ENCODE measurements at places on chromosomes 7 and 10.

DNA sequence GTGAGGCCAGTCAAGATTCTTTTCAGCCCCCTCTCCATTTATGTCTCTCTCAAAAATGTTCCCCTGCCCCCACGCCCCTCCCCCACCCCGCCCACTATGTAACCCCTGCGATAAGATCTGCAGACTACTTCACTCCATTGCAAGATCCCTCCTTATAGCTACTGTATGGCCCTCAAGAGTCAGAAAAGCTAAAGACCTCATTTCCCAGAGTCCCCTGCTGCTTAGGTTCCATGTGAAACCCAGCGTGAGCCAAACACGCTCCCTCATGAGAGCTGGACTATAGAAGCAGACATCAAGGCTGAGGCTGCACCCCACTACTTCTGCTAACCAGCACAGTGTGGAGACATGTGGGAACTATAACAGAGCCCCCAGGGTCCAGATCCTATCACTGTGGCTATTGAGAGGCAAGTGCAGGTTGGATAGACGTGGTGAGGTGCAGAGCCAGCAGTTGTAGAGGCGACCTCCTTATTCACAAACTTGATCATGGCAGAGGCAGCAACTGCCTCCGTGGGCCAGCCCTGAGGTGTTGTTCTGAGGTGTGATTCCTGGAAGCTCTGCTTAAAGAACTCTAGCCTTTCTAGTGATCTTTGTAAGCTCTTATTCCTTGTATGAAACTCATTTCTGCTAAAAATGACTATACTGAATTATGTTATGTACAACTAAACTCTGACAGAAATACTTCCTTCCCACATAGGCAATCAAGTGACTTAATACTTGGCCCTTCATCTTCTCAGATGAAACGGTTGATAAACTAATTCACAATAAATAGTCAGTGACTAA is 117.0 kb upstream of the ARID5B start:
- no peak for DNase-seq

DNA sequence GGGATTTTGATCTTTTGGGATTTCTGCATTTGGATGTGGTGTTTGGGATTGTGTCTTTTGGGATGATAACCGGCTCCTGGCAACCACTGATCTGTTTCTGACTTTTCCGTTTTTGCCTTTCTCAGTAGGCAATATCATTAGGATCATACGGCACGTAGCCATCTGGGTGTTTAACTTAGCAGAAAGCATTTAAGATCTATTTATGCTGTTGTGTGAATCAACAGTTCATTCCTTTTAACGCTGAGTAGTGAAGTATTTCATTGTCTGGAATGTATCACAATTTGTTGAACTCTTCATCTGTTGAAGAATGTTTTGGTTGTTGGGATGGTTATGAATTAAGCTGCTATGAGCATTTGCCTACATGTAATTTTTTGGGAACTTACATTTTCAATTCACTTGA is 459.6 kb downstream of the SDK1 start:
- no peak for DNase-seq

GRCh38 chr7:121372376-121373010 is 23.6 kb downstream of the FAM3C start:
- DNase-seq: no peak

DNA sequence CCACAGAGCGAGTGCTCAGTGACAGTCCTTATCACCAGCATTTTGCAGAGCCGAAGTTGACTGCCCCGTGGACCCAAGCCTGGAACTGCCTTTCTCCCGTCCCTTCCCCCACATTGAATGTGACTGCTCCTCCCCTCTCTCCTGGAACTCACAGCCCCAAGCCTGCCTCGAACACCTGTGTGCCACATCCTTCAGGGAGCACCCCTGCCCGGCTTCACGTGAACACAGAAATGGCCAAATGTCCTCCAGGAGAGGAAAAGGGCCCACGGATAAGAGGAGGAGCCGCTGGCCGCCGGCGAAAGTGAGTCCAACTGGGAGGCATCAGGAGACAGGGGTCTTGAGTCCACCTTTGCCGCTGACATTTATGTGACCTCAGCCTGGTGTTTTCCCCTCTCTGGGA is 16.2 kb downstream of the STX1A start:
- no peak for DNase-seq

DNA sequence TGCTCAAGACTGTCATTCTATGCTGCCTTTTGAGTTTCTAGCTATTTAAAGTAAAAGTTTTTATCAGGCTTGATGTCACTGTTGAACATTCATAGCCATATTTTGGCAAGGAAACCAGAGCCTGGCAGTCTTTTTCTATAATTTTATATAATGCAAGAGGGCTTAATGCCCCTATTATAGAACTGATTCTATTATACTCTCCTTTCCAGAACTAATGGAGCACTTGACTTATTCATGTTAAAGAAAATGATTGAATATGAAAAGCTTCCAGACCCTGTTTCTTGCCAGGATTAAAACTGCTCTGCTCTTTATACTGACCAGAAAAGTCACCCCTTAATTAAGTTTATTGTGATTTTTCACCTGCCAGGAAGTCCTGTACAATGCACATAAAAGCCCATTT is 337.6 kb upstream of the CHRM2 start:
- no peak for DNase-seq

- no peak for DNase-seq
These were observed 239.0 kb downstream of the PRKG1 start for GRCh38 chr10:51313251-51313650.

DNA sequence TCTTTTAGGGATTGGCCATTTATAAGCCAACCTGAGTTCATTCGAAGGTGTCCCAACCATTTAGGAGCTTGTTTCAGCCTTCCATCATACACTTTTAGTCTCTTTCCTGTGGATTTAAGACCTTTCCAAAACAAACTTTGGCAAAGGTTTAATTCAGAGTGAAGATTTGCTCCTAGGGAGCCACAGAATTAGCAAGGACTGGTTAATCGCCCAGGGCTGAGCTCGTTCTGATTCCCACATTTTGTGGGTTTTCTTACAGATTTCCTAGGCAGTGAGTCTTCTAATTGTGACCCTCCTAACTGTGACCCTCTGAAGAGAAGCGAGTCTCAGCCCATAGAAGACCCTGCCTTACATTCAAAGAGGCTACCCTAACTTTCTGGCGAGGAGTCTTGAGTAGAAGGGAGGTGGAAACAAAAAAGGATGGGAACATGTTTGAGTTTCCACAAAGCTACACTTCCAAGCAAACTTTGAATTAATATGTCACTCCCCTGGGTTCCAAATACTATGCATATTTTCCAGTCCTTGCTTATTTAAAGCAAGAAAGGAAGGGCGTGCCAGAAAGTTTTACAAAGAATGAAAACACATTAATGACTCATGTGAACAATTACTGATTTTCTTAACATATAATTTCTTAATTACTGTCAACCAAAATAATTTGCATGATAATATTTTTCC is 118.3 kb downstream of the ARID5B start:
- no peak for DNase-seq

GRCh38 chr7:132492823-132493445 is 83.3 kb downstream of the PLXNA4 start:
- no peak for DNase-seq

DNA sequence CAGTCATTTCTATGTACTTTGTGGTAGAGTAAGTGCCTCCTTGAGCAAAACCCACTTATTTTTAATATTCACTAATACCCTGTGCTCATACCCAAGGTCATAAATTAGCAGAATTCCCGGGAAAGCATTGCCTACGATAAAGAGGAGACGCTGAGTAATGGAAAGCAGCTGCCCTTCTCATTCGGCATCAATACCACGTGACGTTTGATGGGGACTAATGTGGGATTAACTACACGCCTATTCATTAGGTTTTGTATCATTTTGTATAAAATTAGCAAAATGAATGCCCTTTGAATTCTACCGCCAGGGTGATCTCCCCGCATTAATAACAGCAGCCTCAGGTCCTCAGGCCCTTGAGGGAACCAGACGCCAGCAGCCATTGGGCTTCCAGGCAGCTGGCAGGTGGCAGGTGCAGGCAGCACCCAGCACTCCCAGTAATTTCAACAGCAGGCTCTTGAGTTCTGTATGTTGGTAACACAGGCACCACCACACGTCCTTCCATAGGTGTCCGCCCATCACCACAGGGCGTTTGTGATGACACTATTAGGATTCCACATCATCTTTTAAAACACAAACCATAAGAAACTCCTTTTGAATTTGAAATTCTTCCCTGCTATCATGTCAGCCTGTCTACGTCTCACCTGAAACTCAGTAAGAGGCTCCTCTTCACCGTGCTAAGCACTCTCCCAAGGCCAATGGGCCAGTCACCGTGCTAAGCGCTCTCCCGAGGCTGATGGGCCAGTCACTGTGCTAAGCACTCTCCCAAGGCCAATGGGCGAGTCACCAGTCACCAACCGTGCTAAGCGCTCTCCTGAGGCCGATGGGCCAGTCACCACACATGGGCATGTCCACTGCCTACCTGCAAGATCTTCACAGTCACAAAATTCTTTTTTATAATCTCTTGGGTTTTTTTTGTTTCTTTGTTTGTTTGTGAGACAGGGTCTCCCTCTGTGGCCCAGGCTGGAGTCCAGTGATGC is 509.4 kb downstream of the PTPRN2 start:
- DNase-seq: no peak

DNA sequence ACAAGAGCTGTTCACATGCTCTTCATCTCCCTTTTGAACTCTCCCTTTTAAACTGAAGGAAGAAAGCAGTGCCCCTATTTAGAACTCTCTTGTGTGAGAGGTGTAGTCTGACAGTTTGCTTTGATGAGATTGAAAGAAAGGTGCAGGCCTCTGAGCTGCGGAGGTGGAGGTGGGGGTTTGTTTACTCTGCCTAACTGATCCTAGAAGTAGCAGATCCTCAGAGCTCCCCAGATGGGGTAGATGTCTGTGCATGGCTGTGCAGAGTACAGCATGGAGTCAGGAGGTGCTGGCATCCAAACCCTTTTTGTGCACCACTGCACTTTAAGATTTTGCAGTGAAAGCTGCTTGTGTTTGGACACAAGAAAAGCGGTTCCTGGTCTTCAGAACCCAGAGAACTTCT is 58.3 kb downstream of the MINDY4 start:
- no peak for DNase-seq
